Stimulated activated CD8-positive, alpha-beta memory T cell treated with anti-CD3 and anti-CD28 coated beads, Interleukin-15, amount 100 ng/mL, for 24 hours (primary cell): ENCODE measurements at places on chromosomes 7 and 10.
A peak's percentile ranks its signal among the peaks of the same experiment; 100 is the strongest.

GRCh38 chr10:110498087-110498981 lies 627 bp downstream of the DUSP5 start:
- no peak for DNase-seq

DNA sequence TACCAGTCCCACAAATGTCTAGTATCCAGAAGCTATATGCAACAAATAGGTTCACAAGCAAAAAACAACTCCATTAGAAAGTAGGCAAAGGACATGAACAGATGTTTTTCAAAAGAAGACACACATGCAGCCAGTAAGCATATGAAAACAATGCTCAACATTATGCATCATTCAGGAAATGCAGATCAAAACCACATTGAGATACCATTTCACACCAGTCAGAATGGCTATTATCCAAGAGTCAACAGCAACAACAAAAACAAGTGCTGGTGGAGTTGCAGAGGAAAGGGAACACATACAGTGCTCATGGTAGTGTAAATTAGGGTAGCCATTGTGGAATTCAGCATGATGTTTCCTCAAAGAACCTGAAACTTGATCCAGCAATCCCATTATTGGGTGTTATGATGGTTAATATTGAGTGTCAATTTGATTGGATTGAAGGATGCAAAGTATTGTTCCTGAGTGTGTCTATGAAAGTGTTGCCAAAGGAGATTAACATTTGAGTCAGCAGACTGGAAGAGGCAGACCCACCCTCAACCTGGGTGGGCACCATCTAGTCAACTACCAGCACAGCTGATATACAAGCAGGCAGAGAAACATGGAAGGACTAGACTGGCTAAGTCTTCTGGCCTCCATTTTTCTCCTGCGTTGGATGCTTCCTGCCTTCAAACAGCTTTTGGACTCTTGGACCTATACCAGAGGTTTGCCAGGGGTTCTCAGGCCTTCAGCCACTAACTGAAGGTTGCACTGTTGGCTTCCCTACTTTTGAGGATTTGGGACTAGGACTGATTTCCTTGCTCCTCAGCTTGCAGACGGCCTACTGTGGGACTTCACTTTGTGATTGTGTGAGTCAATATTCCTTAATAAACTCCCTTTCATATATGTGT lies 218.4 kb upstream of the SEMA3D start:
- no peak for DNase-seq

- no peak for DNase-seq
Measured at GRCh38 chr7:44183386-44183785, 5.9 kb downstream of the GCK start.

- DNase-seq: no peak
Measured at GRCh38 chr7:44685723-44686122, 62.9 kb upstream of the ZMIZ2 start.

- no peak for DNase-seq
Measured at GRCh38 chr10:129035052-129035827, 431.8 kb upstream of the MGMT start.

GRCh38 chr7:116616555-116617059 lies 55.4 kb upstream of the MET start:
- DNase-seq: no peak

GRCh38 chr7:92835851-92836488 lies 403 bp downstream of the CDK6 start:
- peak; percentile 26 for DNase-seq

DNA sequence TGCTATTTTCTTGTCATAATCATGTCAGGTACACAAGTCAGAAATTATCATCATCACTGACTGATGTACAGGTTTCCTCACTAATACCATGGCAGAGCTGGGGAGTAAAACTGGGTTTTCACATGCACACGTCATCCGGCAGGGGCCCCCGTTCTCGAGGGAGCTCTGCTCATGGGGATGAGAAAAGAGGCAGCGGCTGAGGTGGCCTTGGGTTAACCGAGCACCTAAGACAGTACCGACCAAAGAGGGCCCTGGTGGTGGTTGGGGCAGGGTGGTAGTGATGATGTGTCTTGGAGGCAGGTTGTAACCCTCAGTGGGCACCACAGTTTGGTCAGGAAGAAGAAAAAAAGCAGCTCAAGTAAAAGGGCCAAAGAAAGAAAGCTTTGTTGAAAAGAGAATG lies 12.1 kb upstream of the TRPV6 start:
- DNase-seq: no peak

DNA sequence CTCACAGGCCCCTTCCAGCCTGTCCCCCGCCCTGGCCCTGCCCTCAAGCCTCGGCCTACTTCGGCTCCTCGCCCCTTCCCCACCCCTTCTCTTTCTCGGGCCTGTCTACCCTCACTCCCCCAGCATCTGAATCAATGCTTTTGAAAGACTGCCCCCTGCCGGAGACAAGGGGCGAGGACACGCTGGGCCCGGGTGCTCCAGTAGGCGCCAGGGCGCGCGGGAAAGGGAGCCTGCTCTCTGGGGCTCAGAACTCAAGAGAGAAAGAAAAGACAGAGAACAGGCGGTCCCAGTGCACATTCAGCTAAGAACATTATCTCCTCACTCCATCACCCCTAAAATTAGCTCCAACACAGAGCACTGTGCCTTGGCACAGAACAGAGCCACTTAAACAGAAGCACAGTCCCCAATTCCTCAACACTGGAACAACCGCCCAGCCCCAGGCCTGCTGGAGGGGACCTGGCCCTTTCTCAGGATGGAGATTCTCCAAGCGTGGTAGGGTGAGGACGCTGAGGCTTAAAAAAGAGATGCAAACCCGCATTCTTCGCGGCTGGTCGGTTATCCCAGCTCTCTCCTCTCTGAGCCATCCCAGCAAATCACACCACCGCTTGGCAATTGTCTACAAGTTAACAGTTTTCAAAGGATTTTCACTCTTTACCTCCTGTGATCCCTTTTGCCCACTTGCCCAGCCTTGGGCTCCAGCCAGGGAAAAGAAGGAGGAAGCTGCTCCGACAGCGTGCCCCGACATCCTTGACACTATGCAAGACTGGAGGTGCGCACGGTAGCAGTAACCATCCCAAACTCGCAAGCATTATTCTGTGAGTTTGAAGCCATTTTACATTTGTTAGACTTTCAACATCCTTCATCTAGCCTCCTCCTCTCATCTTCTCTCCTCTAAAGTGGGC lies 2.1 kb downstream of the GIGYF1 start:
- DNase-seq: peak; percentile 68

DNA sequence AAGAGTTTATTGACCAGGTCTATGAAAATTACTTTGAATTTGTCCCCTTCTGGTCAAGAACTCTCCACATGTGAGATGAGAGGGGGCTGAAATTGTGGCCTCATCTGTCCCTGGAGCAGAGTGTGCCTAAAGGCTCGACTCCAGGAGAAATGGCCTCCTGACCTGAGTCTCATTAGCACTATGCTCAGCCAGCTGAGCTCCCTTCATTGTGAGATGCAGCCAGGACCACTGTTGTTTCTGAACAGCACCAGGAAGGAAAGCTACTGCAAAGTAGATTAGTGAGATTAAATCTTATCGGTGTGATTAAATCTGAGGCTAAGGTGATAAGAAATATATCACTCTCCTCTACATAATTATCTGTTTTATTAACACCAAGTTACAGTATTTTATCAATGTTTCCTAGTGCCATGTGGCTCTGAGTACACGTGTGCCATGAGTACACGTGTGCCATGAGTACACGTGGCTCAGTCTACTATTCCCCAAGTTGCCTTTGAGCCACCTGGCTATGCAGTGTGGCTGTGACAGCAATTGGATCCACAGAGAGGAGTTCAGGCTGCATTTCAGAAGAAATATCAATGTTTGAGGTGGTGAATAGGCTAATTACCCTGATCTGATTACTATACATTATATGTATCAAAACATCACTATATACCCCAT lies 126.9 kb downstream of the IPMK start:
- no peak for DNase-seq
